ENCODE measurements at places on chromosomes 1 and 21.

DNA sequence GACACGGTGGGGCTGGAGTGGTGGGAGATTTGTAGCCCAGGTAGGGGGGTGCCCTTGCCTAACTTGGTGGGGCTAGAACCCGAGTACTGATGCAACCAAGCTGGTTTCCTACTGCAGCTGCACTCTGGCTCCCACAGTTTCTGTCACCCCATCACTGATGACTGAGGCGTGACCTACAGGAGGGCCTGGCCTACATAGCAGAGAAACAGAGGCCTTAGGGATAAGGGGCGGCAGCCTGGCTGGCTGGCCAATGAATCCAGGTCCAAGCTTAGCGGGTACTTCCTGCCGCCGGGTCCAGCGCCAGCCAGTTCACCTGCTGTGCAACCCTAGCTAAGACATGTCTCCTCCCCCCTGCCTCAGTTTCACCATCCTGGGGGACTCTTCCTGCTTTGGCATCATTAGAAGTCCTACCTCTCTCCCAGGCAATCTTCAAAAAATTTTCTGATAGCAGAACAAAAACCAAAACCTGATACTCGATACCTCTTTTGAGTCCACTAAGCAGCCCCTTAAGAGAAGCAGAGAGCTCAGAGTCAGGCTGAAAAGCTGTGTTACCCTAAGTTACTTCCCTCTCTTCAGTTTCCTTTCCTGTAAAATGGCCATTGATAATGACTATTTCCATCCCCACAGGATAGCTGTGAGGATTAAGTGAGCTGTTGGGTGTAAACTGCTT, 27.3 kb upstream of the RNF19B start:
- DNase-seq, result no peak

DNA sequence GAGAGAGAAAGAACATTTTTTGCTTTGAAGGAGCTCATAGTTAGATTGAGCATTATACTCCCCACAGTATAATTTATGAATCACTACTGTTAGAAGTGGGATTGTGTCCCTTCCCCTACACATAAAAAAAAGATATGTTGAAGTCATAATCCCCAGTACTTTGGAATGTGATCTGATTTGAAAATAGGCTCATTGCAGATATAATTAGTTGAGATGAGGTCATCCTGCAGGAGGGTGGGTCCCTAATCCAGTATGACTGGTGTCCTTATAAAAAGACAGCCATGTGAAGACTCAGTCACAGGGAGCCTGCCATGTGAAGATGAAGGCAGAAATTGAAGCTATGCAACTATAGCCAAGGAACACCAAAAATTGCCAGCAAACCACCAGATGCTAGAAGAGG, 76.4 kb downstream of the TGFB2 start:
- DNase-seq, result no peak

DNA sequence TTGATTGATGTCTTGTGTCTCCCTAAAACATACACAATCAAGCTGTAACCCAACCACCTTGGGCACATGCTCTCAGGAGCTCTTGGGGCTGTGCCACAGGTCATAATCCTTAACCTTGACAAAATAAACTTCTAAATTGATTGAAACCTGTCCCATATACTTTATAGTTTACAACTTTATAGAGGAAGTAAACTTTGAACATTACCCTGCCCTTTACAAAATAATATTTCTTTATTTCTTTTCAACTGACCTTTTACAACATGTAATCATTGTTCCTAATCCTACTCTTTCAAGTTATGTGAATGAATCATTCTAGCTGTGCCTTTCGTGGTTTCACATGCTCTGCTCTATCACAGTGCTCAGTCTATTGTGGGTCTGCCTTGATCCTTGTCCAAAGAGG, 118.3 kb upstream of the ATP1A1 start:
- DNase-seq, result no peak

- peak; percentile 91 for DNase-seq
Observed at GRCh38 chr1:247390116-247390791, 25.7 kb upstream of the NLRP3 start.

GRCh38 chr1:117372863-117373412, 5.7 kb downstream of the MAN1A2 start:
- no peak for DNase-seq

DNA sequence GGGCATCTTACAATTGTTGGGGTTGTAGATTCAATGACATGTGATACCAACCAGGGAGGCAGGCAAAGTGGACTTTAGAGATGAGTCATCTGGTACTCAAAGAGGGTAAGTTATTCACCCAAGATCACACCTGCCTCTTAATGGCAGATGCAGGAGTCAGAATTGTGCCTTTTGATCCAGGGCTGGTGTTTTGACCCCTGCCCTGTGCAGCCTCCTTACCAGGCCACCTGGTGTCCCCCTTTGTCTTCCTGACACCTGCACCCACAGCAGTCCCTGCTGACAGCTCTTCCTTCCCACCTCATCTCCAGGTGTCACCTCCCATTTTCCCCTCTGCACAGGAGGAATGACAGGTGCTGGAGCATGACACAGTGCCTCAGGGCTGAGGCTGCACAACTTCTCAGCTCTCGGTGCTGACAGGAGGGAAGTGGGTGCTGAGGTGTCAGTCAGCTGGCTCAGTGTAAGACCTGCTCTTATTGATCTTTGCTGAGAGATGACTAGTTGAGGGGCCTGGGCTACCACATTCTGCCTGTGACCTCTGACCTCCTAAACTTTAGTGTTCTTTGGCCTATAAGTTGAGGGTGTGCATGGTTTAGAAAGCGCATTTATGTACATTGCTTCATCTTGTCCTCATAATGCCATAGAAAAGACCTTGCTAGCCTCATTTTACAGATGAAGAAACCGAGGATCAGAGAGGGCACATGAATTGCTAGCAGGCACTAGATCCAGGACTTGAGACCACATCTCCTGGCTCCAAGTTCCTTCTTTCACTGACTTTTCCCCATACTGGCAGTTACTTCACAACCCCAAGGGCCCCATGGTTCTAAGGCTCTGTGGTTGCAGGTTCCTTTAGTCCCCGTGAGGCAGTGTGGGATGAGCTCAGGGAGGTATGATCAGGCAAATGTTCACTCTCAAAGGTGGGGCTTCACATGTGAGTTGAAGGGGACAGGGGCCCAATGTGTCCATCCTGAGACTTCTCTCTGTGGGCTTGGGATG, 31.3 kb downstream of the CACNA1E start:
- DNase-seq, result no peak

DNA sequence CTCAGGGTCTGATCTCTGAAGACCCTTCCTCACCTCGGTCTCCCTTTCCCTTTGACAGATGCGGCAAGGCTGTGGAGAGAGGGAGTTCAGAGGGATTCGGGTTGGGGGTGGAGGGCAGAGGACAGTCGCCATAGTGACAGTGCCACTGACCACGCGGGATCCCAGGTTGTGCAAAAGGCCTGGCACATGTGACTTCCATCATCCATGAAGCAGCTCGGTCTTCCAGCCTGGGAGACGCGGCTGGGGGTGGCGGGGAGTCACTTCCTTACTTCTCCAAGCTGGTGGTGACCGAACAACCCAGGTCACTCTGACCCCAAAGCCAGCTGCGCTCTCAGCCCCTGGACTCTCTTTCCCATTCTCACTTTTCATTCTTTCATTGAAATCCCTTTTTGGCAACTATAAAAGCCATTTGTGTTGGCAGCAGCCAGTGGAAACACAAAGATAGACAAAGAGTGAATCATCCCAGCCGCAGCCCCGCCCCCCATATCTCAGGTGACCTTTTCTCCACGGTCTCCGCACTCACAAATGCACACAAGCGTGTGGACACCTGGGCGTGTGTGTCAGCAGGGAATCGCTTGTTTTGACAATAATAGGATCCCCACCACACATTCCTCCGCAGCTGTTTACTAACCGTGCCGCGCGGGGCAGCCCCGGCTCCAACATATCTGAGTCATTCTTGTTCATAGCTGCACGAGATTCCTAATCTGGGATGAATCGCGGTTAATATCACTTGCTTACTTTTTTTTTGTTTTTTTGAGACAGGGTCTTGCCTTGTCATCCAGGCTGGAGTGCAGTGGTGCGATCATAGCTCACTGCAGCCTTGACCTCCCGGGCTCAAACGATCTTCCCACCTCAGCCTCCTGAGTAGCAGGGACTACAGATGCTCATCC, 68.3 kb downstream of the DHRS3 start:
- DNase-seq, result peak; percentile 40

DNA sequence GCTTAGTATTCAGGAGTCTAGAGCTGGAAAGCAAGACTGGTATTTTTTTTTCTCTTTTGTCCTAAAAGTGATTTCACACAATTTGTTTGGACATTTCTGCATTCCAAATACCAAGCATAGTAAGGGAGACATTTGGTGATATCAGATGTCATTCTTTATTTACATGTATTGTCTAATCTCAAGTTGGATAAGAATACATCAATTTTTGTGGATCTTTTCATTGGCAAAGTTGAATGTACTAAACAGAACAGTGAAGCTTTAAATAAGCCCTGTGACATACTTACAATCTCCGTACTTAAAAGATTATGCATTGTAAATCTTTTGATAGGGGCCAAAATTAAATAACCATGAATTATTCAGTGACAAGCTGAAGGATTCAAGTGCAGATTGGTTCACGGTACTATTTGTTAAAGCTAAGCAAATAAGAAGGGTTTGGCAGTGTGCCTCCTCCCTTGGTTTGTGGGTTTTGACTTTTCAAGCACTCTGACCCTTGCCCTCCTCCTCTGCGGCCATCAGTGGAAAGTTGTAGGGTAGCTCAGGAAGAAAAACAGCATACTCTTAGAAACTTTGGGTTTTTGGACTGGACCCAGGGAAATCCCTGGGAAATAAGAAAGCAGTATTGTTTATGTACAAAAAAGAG, 663.7 kb downstream of the ADGRL2 start:
- DNase-seq, result no peak

DNA sequence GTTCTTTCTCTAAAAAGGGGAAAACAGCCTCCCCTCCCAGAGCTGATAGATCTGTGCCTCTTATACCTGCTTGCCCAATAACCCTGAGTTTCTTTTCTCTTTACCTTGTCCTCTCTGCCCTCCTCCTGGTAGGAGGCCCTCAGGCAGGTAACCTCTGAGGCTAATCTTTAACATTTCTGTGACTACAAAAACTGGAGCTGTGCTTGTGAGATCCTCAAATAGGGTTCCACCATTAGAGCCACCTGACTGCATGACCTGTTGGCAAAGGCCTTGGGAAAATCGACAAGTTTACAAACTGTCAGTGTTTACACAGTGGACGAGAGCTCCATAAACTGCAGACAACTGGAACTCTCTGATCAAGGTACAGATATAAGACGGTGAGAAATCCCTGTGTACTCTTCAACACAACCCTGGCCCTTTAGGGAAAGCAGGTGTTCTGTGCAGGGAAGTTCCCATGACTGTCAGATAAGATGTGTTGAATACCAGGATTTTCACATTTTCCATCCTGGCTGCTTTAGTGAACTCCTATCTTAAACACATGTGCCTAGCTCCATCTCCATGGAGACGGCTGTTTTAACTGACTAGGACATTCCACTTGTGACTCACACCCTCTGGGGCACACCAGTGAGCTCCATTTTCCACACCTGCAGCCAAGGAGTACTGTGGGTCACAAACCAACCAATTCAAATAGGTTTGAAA, 38.3 kb downstream of the ECE1 start:
- no peak for DNase-seq

GRCh38 chr1:99820546-99820945, 29.6 kb upstream of the AGL start:
- DNase-seq, result peak; percentile 20

DNA sequence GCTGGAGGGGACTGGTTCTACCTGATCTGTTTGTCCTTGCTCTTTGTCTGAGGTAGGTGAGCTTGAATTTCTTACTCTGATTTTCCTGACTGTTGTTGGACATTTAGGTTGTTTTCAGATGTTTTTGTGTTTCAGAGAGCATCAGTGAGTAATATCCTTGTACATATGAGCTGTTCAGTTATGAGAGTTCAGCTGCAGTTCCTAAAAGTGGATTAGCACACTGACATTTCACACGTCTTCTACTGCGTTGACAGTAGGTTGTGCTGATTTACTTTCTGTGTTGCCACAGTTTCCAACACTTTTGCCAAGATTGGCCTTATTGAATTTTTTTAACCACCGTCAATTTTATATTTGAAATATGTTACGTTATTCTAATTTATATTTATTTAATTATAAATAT, 27.7 kb downstream of the CXADR start:
- DNase-seq, result no peak

DNA sequence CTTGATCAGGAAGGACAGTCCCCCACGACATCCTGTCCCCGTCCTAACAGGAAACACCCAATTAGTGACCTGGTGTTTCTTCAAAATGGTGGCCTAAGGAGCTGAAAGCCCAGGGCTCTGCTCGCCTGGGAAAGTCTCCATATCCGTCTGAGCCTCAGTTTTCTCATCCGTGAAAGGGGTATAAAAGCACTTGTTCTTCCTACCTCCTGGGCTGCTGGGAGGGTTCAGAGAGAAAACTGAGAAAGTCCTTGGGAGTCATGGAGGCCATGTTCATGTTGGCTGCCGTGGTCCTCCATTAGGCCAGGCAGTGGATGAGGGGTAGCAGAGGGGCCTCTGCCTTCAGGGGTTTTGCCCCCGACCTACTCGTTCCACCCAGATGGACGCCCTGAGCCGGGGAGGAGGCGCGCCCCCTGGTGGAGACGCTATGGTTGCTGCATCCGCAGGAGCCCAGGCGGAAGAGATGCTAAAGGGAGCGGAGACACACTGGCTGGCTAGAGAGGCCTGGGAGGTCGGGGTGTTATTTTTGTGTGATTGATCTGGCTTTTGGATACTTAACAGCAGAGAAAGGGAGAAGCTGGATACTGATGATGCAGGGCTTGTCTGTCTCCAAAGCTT, 113.5 kb downstream of the PRDM2 start:
- DNase-seq, result peak; percentile 67

DNA sequence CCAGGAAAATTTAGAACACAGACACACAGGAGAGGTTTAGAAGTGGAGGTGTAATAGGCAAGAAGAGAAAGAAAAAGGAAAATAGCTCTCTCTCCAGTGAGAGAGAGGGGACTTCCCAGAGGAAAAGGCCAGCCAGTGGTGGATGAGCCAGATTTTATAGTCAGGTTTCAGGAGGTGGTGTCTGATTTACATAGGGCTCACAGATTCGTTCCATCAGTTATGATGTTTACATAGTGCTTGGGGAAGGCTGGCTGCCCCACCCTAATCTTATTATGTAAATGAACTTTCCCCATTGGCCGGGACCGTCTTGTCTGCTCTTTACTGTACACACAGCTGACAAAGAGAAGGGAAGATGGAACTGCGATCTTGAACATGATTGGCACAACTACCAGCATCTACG, 797.3 kb downstream of the PLA2G4A start:
- DNase-seq, result no peak

DNA sequence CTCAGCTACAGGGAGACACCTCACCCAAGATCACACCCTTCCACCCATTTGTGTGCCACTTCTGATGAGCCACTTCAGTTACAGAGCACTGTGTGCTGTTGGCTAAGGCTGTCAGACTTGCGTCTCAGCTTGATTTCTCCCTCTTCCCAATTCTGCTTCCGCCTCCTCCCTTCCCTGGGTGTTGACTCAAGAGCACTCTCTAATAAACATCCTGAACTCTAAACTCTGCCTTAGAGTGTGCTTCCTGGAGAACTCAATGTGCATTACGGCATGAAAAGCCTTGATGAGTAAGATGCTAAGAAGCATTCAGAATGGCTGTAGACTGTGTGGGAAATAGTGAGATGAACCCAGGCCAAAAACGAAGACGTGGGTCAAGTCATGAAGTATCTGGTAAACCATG, 54.9 kb upstream of the S1PR1 start:
- DNase-seq, result no peak

GRCh38 chr1:213947200-213947801, 40.5 kb upstream of the PROX1 start:
- DNase-seq, result no peak

Measured in CD4-positive, alpha-beta T cell treated with Interleukin-17A for 4 hours (primary cell).